ENCODE measurements at places on chromosomes 1 and 21.

- no peak for DNase-seq
Observed at GRCh38 chr1:201295861-201296260, 12.6 kb downstream of the PKP1 start.

DNA sequence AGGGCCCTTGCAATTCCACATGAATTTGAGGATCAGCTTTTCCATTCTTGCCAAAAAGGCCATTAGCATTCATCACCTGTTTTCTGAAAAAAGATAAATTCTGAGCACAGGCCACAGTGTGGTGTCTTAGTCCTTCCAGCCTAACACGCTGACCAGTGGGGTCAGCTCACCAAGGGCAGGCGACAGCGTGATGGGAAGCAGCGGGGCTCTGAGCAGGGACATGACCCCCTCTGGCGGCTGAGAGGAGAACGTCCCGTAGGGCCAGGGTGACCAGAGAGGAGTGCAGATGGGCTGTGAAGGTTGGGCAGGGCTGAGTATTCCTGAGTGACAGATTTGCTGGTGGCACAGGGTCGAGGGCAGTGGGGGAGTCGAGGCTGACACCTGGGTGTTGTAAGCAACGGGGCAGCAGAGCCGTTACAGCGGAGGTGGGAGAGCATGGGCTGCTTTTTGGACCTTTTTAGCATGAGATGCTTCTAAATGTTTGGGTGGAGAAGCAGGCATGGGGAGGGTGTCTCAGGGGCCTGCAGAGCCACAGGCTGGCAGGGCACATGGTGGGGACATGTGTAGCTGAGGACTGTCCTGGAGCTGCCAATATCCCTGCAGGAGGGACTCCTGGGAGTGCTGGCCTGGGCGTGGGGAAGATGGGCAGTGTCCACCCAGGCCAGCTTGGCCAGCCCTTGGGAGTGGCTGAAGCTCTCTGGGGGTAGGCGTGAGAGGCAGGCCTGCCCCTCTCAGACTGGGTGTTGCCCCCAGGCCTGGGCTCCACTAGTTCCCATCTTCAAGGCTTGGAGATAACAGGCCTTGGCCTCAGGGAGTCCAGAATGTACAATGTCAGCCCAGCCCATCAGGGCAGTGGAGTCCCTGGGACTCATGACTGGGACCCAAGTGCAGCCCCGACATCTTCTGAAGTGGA is 8.6 kb upstream of the CALML6 start:
- peak; percentile 67 for DNase-seq

GRCh38 chr1:94000510-94001282 is 91.5 kb upstream of the GCLM start:
- DNase-seq: peak; percentile 12

DNA sequence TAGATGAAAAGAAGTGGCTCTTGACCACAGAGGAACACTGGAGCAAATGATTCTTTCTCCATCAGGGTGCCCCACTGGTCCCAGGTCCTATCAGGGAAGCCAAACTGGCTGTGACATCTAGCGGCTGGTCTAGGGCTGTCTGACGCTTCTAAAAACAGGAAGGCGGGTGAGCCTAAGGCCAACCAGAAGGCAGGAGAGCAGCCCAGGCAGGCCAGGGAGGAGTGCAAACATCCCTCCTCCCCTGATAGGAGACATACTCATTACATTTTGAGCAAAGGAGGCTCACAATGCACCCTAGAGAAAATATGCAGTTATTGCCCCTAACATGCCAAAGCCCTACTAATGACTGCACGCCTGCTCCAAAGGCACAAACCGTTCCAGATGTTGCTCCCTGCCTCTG is 10.4 kb upstream of the FOXE3 start:
- DNase-seq: peak; percentile 35

DNA sequence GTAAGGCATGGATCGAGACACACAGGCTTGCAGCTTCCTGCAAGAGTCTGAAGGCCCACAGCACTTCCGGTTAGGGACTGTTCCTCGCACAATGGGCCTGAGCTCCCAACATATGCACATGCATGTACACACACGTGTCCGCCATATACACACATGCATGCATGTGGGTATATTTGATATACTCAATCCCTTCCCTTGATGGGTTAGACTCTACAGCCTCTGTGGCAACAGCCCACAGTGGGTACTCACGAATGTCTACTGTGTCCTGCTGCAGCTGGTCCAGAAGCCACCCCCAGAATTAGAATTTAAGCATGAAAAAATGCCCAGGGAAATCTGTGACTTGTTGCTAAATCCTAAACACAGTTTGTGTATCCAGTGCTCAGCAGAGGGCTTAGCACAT is 9.9 kb downstream of the F3 start:
- DNase-seq: no peak

DNA sequence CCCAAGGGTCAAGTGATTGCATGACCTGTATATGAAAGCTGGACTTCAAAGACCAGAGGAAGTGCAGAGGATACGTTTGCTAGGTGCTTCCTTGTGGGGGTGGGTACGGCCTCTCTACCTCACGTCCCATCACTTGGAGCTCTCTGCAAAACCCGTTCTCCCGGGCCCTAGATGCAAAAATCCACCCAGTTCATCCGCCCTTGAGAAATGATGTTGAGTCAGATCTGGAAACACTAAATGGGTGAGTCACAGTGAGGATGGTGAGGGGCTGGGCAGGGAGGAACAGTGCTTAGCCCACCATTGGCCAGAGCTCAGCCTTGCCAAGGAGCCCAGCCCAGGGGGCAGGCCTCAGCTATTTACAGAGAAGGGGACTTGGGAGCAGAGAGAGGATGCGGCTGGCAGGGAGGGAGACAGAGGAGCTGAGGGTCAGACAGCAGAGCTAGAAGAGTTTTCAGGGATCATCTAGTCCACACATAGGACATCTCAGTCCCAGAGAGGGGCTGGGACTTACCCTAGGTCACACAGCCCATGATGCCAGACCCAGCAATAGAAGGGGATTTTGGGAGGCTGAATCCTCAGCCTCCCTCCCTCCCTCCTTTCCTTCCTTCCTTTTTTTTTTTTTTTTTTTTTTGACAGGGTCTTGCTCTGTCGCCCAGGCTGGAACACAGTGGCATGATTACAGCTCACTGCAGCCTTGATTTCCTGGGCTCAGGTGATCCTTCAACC is 14.6 kb downstream of the ARHGEF10L start:
- no peak for DNase-seq
